ENCODE measurements at places on chromosomes 3 and 15. TPM values are rescaled to one million over a fixed set of nuclear protein-coding genes. Genes with fewer than 3 reads are reported as not detected.

Gene FBXO45
- total RNA-seq, result 6.1 TPM

Gene CLSTN2
- 3.5 TPM for total RNA-seq

Gene PLOD2
- total RNA-seq, result 14.6 TPM

Gene HTD2
- 17.1 TPM for total RNA-seq

Gene GUCA1C
- total RNA-seq, result not detected

Gene ACP3
- 14,359 TPM for total RNA-seq

Gene SLC2A2
- not detected for total RNA-seq

Gene CLDN18
- 0.57 TPM for total RNA-seq

Gene QTRT2
- total RNA-seq, result 11.7 TPM

Gene RPP25
- 3.8 TPM for total RNA-seq

Gene STRA6
- 1.8 TPM for total RNA-seq

Gene AGBL1
- 0.91 TPM for total RNA-seq

Gene SYNPR
- total RNA-seq, result not detected
